ENCODE measurements at places on chromosomes 11 and 22. TPM values are rescaled to one million over a fixed set of nuclear protein-coding genes. Genes with fewer than 3 reads are reported as not detected.

Gene ROBO4
- not detected for total RNA-seq

DNA sequence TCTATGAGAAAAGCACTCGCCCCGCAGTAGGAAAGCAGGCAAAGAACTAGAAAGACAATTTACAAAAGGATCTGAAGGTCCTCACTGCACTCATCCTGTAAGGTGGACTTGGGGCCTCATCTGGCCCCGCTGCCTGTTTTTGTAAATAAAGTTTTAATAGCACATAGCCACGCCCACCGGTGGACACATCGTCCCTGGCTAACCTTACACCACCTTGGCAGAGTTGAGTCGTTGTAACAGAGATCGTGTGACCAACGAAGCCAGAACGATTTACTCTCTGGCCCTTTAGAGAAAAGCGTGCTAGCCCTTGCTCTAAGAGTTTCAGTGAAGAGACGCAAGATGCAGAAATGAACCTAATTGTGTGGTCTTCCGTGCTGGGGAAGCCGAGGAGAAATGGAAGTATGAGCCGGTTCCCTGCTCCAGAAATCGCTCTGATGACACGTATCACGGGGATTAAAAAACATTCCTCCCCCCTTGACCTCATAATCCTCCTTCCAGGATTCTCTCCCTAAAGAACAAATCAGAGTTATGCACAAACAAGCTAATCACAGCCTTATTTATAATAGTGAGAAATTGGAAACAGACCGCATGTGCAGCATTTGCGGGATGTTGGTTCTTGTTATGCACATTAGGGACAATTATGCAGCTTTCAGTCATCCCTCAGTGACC lies 80.1 kb downstream of the CDKN1C start:
- no peak for DNase-seq

- DNase-seq = no peak
These were observed 30.6 kb downstream of the CAPN1 start for GRCh38 chr11:65212226-65212801.

Gene TRIM64C
- not detected for total RNA-seq

Gene RFPL2
- total RNA-seq = 0.63 TPM

DNA sequence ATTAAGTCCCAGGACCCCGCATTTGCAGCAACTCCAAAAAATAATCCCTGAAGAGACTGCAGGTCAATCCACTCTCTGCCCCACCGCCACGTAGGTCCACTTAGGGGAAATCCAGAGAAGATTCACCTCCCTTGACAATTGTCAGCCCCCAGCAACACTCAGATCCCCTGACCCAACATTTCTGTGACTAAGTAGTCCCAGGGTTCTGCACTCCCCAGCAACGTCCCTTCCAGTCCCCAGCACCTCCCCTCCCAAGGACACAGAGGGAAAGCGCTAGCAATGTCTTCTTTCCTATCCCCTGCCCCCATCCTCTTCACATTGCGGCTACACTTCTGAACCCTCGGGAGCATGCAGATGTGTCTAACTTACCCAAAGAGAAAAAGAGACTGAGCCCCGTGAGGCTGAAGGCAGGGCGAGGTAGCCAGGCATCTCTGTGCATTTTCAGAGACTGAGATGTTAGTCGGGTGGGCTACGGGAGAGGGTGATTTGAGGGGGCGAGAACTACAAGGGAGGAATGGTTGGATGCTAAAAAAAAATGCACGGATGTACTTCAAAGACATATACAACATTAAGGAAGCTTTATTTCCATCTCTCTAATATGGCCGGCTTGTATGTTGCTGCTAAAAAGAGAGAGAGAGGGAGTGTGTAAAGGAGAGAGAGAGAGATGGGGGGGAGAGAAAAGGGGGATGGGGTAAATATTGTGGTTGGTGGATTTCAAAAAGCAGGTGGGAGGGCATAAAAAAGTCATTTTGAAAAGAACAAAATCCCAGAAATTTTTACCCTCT lies at the start of gene SCN2B:
SCN2B (minus strand) TSS at position 647 of the 785 bp plus-strand sequence; CDS start at position 439, 208 bp downstream.
- no peak for DNase-seq

DNA sequence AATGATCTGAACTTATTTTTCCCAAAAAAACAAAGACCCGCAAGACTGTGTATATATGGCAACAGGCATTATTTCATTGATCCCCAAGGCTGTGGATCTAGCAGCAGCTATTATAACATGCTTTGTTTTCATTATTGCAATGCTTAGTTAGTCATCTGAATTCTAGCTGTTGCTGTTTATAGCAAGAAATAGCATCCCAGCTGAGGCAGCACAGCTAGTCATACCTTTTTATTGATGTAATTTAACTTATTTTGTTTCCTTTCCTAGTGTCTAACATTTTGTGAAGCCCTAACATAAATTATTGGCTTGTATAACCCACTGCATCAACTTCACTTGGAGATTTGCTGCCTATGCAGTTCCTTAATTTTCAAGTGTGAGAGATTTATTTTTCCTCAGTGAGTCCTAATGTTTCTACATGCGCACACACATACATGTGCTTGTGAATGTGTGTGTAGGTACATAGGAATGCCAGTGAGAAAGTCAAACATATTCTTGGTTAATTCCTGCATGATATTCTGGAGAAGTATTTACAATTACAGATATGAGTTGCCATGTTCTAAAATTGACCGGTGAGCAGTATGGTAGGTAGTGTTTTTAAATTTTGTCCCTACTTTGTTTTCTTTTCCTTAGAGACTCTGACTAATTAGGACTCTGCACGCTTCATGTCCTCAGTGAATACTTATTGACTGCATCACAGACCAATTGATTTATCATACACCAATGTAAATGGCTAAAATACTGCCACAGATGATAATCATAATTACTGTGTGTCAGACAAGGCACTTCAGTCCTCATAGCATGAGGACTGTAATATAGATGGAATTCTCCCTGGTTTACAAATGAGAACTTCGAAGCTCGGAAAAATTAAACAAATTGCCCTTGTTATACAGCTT lies 119.3 kb downstream of the WNT11 start:
- DNase-seq = no peak

DNA sequence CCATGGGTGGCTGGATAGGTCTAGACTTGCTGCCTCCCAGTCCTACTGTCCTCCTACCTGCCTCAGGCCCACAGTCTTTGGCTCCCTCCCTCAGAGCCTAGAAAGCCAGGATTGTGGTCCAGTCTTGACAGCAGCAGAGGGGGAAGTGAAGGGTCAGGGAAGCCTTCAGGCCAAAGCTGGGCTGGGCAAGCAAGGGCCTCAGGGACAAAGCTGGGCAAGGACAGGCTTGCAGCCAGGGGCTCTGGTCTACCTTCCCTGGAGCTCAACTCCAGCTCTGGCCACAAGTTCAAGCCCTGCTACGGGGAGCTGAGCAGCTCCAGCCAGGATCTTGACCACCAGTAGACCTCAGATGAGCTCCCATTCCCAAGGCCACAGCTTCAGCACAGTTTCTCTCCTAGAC lies 14.9 kb downstream of the LMO1 start:
- no peak for DNase-seq

Gene KLHDC7B
- total RNA-seq = 2.1 TPM

- DNase-seq = no peak
These were observed 367.6 kb downstream of the SOX6 start for GRCh38 chr11:15988693-15989231.

DNA sequence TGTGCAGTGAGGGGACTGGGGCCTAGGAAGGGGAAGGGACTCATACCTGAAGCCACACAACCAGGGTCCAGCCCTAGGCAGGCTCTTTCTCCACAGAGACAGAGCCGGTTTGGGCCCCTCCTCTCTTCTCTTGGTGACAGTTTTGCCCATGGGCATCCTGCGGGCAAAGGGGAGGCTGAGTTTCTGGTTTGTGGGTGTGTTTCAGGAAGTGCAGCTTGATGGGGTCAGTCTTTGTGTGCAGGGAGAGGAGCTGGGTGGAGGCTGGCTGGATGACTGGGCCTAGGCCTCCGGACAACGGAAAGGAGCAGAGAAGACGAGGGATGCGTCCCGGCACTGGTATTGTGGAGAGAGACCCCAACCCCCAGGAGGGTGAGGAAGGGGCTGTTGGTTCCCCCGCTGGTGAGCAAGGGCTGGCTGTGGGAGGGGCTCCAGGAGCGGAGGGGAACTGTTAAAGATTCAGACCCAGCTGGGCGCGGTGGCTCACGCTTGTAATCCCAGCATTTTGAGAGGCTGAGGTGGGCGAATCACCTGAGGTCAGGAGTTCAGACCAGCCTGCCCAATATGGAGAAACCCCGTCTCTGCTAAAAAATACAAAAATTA lies 23.4 kb upstream of the CELSR1 start:
- DNase-seq = no peak

- no peak for DNase-seq
These were observed 40.7 kb downstream of the SHANK2 start for GRCh38 chr11:71211631-71212030.
